ENCODE measurements at places on chromosomes 11 and 22.

DNA sequence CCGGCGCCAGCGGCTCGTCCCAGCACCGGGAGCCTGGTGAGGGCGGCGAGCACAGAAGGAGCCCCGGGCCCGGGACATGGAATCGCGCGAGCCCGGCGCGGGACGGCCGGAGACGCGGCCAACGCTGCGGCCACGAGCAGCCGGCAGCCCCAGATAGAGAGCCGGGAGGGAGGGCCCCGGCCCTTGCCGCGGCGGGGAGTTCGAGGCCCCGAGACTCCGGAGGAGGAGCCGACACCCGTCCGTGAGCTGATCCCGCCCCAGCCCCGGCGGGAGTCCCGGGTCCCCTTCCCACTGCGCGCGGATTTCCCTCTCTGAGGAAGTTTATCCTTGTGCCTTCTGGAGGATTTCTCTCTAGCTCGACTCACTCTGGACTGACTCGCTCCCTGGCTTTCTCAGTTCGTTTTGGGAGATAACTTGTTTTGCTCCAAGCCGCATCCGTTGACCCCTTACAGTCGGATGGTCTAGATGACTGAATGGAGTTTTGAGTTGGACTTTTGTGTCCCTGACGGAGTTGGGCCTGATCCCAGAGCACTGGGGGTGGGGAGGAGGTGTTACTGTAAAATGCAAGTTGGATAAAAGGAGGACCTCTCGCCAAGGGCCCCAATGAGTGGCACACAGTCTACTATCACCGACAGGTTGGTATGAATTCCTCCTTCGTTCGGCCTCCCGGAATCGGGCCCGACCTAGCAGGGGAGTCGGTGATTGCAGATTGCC, 585 bp downstream of the ARHGEF12 start:
- peak; percentile 69 for DNase-seq

DNA sequence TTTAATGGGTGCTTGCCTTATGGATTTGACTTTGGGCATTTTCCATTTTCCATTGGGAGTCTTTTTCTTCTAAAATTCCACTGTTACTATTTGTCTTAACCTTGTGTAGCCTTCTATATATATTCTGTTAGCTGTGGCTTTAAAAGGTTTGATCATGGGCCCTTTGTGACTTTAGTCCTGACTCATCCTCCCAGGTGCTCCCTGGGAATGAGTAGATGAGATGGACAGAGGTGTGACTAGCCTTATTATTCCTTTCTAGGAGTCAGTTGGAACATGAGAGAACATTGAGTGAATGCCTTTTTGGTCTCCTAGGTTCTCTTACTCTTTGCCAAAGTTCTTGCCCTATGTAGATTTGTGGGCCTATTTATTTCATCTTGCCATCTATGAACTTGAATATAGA, 39.0 kb downstream of the DDX10 start:
- no peak for DNase-seq

GRCh38 chr11:93221539-93221938, 23.7 kb upstream of the SLC36A4 start:
- no peak for DNase-seq

DNA sequence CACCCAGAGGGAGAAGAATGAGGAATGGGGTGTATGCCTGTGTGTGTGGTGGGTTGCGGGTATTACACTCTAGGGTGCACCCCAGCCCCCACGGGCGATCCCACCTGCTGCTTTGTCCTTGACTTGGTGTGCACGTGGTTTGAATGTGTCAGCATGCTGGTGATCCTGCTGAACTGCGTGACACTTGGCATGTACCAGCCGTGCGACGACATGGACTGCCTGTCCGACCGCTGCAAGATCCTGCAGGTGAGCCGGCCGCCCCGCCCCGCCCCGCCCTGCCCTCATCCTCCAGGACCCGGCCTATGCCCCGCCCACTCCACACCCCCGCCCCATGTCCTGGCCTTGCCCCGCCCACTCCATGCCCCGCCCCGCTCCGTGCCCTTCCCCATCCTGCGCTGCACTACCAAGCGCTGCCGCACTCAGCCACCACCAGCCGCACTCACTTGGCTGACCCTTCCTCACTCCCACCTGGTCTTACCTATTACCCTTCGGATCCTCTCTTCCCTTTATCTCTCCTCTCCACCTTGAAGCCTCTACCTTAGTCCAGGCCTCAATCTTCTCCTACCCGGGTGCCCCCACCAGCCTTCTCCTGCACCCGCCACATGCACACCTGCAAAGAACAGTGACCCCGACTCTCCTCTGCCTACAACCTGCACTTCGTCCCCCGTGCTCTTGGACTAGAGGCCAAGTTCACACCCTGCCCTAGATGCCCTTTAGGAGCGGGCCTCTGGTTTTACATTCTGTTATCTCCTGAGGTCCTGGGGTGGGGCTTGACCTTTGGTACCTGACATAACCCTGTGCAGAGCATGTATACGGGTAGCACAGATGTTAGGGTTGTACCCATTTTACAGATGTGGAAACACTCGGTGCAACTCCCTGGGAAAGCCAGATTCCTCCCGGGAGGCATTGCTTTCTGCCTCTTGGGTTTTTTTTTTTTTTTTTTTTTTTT, 27.7 kb downstream of the CACNA1I start:
- DNase-seq, result peak; percentile 84

- peak; percentile 77 for DNase-seq
Observed at GRCh38 chr11:108223348-108224149, 682 bp downstream of the ATM start.

GRCh38 chr22:31247726-31248125, 35.6 kb downstream of the LIMK2 start:
- DNase-seq, result no peak

GRCh38 chr22:43131773-43132501, 11.3 kb downstream of the MCAT start:
- no peak for DNase-seq

DNA sequence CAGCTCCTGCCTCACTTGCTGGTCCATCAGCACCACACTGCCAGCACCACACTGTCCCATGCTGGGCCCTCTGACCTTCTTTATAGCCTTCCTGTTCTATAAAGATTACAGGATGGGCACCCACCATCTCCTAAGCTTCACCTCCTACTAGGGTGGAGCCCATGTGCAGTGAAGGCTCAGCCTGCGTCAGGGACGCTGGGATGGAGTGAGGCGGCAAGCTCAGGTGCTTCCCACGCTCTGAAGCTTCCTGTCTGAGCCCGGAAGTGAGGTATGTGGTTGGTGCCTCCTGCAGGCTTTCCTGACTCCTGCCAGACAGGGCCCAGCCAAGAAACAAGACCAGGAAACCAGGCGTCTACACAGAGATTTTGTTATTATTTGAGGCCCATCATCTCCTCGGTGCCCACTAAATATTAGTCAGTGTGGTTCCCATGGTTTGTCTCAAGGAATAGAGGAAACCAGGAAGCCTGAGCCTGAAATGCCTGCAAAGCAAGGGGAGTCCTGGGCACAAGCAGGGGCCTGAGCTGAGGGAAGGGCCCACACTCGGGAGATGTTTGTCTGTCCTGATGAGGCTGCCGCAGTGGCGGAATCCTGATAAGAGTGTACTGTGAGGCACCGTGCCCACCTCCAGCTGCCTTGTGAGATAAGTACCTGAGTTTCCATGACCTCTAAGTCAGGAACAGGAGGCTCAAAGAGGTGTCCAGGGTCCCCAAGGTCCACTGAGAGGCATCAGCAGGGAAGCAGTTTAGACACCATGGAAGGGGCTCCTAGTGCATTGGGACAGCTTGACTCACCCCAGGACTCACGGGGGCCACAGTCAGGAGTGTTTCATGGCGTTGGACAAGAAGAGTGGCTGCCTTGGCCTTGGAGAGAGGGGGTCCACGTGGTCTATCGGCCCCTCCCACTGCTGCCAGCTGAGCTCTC, 22.0 kb downstream of the RSPH14 start:
- peak; percentile 80 for DNase-seq

- DNase-seq, result no peak
Observed at GRCh38 chr22:39558254-39558727, 12.3 kb upstream of the CACNA1I start.

DNA sequence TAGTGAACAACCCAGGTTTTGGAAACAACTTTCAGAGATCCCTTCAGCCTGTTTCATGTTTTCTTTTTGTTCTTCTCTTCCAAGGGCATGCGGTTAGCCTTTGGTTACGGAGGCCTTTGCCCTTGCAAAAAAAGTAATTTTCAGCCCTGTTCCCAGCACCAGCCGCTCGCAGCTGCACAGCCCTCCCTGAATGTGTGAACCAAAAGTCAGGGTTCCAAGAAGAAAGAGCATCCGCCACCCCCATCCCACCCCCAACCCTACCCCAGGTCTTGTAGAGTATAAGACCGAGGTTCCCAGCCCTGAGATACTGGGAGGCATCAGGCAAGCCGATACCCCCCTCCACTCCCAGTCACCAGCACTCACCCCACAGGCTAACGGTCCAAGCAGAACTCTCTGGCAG, 56.4 kb downstream of the IGLL1 start:
- no peak for DNase-seq

DNA sequence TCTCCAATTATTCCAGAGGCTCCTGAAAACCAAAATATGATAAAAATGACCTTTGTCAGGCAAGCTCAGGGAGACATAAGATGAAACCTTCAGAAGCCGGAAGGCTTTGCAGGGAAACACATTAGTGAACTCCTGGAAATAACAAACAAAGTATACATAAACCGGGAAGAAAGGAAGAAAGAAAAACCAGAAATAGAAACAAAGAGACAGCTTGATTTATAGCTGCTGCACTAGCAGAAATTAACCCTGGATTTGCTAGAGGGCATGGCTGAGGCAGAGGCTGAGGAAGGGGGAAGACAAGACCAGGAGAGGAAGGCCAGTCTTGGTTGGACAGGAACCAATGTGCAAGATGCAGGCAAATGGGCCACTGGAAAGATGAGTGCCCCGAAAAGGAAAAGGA, 33.3 kb downstream of the SLC22A25 start:
- no peak for DNase-seq

GRCh38 chr22:29617922-29618629, 14.6 kb downstream of the NF2 start:
- DNase-seq, result no peak

GRCh38 chr11:12189543-12190235, 79.3 kb downstream of the MICAL2 start:
- no peak for DNase-seq

DNA sequence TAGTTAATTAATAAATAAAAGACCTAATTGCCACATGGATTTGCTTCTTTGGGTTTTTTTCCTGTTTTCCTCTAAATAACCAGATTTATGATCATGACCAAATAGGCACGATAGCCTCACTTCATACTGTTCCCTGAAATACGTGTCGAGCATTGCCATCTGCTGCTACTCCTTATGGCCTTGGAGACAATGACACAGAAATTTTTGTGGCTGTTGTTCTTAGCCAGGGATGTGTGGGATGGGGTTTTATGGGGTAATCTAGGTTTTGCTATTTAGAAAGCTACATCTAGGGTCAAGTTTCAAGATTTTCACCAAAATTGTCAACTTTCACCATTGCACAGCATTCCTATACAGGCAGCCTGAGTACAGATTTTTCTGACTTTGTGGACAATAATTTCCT, 145.2 kb downstream of the DBX1 start:
- DNase-seq, result no peak

DNA sequence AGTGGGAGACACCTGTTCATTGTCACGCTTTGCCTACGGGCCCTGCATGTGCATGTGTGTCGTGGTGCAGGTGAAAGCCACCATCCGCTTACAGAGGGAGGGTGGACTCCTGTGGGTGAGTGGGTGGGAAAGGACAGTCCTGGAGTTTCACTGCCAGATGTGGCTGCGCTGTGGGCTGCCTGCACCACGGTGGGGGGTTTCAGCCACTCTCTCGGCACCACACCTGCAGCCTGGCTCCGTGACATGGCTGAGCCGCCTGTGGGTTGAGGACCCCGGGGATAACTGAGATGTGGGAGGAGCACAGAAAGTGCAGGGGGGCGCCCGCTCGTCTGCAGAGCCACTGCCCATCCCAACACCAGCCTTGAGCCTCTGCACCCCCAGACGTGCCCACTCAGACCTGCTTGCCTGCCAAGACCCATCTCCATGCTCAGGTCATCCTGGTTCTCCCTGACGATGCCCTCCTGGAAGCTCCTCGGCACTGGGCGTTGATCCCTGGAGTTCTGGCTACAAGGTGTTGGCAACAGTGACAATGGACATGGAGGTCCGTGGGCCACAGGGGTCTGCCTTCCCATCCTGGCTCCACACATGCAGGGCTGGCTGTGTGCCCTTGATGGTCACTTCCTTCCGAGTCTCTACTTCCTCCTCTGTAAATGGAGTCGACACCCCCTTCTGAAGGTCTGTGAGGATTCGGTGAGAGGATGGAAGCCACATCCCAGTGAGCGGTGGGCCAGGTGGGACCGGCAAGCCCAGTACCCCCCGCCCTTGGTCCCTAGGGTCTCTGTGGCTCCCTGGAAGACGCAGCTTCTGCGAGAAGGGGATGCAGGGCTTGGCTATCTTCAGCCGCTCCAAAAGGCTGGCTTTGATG, 1007.0 kb downstream of the BRD1 start:
- no peak for DNase-seq

DNA sequence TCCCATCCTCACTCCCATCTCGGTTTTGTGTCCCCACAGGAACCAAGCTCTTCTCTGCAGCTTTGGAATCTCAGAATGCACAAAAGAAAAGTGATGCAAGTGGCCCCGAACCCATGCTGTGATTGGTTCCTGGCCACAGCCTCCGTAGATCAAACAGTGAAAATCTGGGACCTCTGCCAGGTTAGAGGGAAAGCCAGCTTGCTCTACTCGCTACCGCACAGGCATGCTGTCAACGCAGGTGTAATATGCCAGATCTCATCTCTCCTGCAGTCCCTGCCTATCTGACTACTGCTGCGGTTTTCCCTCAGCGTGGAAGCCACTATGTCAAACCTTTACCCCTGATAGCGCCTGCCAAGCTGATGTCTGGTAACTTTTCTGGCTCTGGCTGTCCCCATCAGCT, 200.5 kb upstream of the LRRC4C start:
- no peak for DNase-seq

DNA sequence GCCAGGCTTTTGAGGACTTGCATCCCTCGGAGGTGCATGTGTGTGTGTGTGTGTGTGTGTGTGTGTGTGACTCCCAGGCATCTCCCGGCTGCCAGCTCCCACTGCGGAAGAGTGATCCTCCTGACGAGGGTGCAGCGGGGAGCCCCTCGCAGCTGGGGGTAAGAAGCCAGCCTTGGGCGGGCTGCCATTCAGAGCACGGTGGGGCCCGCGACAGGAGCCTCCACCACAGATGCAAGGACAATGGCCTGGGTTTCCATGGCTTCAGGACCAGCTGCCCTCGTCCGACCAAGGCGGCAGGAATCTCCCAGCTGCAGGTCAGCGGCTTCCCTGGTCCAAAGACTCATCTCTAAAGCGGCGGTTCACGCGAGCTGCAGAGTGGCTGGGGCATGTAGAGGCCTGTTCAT, 908.5 kb downstream of the BRD1 start:
- DNase-seq, result peak; percentile 45

Data from activated CD8-positive, alpha-beta memory T cell treated with anti-CD3 and anti-CD28 coated beads for 24 hours (primary cell).